Bladder microvascular endothelial cell (primary cell): ENCODE measurements at places on chromosomes 11 and 22. TPM values are rescaled to one million over a fixed set of nuclear protein-coding genes. Genes with fewer than 3 reads are reported as not detected.

Gene ARHGAP8
- total RNA-seq = not detected in 2 replicates

Gene UBASH3B
- total RNA-seq = 1.1 and 11.9 TPM in 2 replicates

Gene MYEOV
- total RNA-seq = 0.49 and 0.50 TPM in 2 replicates

Gene P2RY2
- 0.97 and 4.8 TPM in 2 replicates for total RNA-seq

Gene AGBL2
- total RNA-seq = 0.31 and 0.32 TPM in 2 replicates

Gene DCHS1
- total RNA-seq = 20.2 and 92.1 TPM in 2 replicates

Gene OR51B4
- total RNA-seq = not detected in 2 replicates

Gene DHCR7
- 34.0 and 39.6 TPM in 2 replicates for total RNA-seq

Gene C11orf91
- not detected in 2 replicates for total RNA-seq

Gene F2
- not detected in 2 replicates for total RNA-seq
